ENCODE measurements at places on chromosomes 2 and 18.

DNA sequence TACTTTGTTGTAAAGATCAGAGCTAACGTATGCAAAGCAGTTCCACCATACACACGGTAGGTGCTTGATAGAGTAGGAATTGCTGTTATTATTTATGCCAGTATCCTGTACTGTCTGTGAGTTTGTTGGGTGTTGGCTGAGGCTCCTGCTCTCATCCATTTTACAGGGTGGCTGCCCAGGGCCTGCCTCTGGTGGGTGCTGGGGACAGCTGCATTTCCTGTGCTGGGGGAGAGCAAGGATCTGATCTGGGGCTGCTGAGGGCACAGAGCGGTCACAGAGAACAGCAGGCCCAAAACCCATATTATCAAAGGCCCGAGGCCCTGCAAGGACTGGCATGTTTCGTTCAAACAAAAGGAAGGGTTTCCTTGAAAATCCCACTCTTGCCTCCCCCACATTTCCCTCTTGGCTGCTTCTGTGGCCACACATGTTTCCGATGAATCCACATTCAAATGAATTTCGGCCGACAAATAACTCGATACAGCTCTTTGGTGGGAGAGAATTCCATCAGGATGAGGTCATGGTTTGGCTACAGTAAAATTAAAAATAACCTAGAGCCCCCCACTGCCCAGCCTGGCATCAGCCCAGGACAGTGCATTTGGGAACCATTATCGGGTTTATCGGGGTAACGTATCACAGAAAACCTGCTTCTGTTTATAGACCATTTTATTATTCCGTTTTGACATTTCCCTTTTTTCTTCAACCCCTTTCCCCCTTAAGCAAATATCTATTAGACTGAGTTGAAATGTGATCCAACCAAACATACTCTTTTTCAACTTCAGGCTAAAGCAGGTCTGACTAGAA is 143.4 kb downstream of the CYRIA start:
- no peak for DNase-seq

DNA sequence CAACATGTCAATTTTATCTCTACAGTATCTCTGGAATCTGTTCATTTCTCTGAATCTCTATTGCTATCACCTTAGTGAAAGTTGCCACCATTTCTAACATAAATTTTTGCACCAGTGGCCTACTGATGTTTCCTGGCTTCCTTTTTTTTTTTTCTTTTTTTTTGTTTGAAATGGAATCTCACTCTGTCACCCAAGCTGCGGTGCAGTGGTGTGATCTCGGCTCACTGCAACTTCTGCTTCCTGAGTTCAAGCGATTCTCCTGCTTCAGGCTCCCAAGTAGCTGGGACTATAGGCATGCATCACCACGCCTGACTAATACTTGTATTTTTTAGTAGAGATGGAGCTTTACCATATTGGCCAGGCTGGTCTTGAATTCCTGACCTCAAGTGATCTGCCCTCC is 35.1 kb downstream of the KCNJ13 start:
- no peak for DNase-seq

DNA sequence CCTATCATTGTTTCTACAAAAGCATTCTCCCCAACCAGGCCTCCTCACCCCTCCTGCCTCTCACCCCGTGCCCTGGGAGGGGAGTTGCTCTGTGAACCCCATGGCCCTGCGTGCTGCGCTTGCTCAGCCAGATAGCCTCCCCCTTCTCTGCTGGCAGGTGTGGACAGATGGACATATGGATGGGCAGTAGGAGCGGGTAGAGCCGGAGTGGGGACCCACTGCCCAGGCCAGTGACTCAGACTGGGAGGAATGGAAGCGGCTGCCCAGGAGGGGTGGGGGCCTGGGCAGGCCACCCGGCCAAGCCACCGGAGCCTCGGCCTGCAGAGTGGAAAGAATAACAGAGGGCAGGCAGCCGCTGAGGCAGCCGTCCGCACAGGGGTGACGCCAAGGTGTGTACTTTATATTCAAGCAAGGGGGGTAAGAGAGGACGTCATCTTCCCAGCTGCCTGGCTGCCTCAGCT is 8.7 kb downstream of the CYP26B1 start:
- DNase-seq = no peak

DNA sequence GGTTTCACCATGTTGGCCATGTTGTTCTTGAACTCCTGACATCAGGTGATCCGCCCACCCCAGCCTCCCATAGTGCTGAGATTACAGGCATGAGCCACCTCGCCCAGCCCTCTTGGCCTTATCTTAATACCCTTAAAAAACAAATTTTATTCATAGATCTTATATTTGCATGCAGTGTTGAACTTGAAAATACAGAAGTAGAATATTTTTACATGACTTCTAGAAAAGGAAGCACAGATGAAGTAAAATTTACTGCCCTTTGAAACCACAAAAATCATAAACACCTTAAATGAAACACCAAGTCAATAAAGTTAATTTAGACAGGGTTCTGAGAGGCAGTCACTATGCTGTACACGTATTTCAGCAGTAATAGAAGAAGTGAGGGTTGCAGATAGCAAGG is 145.7 kb downstream of the CERS6 start:
- no peak for DNase-seq

GRCh38 chr18:48186861-48187260 is 222.3 kb downstream of the ZBTB7C start:
- no peak for DNase-seq

DNA sequence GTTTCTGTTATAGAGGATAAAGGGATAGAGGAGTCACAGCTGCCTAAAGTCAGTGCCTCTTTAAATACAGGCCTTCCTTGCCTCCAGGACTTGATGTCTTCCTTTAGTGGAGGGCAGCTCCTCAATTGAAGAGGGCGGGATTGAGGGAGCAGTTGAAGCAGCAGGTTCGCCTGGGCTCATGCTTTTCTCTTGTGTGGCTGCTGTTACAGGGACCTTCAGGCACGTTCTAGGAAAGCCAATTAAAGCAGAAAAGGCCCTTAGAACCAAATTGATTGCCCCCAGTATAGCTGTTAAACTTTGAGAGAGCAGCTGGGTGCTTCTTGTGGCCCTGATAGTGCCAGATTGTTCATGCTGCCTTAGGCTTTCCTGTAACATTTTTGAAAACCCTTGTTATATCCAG is 42.0 kb upstream of the LTBP1 start:
- DNase-seq = no peak

- DNase-seq = no peak
Measured at GRCh38 chr2:92074549-92074898, 2796.7 kb upstream of the TEKT4 start.

DNA sequence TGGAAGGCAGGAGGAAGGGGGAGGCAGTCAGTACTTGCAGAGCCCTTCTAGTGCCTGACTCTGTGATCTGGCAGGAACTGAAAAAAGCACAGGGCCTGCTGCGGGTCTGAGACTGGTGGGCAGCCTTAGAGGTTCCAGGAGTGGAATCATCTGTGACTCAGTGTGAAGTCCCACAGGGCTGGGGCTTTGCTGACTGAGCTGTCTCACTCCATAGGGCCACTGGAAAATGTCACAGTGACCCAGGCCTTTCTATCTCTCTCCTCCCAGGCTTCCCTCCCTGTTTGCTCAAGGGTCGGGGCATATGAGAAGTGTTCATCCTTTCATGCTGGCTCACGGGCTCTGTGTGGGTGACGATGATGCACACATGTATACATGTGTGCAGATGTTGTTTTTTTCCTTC is 47.1 kb upstream of the ZFP36L2 start:
- no peak for DNase-seq

DNA sequence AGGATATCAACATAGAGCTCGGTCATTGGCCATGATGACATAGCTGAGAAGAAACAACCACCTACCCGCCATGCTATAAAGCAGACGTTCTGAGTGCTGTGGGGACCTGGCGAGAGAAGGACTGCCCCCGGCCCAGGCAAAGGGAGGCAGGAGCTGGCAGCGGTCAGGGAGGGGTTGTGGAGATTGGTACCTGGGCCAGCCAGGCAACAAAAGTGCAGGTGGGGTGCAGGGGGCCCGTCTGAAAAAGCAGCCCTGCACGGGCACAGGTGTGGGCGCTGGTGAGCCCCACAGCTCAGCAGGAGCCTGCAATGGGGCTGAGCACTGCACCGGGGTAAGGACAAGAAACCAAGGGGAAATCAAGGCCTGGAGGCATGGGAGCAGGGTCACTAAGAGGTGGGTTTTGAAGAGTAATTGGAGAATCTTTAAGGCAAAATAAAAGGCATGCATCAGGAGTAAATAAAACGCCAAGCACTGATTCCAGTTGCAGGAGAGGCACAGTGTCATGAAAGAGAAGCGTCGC is 464.0 kb downstream of the EIPR1 start:
- DNase-seq = no peak

DNA sequence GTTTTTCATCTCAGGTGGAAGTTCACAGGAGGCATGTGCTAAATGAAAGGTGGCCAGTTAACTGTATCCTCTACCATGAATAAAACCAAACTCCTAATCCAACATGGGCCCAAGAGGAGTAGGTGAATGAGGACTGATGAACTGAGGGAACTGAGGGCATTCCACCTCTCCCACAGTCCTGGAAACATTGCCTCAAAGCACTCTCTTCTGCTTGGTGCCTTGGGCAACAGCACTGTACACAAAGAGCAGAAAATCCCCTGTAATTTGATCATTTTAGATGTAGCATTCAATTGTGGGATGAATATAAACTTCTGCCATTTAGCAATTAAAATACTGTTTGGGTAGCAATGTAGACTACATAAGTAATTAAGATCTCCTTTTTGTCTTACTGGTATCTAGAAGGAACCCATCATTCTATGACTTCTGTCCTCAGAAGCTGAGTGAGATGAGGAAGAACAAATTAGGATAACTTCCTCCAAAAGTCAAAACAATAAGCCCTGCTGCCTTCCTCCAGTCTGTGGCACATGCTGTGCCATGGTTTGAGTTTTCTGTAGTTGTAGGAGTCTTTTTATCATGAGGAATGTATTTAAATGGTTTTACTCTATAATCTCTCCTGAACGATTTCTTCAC is 86.7 kb upstream of the ZEB2 start:
- DNase-seq = no peak

DNA sequence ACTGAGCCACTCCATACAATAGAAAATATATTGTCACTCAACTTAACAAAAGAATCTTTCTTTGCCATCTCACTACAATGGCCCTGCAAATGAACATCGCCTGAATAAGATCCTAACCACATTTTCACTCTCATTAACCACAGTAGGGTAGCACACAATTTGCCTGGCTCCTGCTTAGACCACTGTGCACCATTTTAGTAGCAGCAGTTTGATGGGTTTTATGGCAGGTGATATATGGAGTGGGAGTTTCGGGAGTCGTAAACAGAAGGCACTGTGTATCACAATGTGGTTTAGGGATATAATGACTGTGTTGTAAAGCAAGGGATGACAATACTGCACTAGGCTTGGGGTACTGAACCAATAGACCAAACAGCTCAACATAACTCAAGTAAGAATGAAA is 617.4 kb downstream of the BCL11A start:
- no peak for DNase-seq

DNA sequence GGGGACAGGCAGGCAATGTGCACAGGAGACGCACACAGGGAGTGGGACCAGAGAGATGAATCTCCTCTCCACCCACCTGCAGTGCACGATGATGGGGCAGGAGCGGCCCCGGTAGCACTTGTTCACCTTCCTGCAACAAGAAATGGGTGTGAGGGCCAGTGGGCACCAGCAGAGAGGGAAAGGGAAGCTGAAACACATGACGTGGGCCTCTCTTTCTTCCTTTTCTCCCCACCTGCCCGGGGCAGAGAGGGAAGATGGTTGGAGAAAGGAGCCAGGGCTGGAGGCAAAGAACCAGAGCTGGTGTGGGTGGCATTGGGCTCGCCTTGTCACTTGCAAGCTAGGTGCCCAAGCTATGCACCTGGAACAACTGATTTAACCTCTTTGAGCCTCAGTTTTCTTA is 12.2 kb downstream of the DNAJB2 start:
- DNase-seq = no peak

- DNase-seq = no peak
Measured at GRCh38 chr2:68799140-68800026, 64.8 kb downstream of the ARHGAP25 start.
